CD14-positive monocyte (primary cell): ENCODE measurements at places on chromosomes 12 and 14.

DNA sequence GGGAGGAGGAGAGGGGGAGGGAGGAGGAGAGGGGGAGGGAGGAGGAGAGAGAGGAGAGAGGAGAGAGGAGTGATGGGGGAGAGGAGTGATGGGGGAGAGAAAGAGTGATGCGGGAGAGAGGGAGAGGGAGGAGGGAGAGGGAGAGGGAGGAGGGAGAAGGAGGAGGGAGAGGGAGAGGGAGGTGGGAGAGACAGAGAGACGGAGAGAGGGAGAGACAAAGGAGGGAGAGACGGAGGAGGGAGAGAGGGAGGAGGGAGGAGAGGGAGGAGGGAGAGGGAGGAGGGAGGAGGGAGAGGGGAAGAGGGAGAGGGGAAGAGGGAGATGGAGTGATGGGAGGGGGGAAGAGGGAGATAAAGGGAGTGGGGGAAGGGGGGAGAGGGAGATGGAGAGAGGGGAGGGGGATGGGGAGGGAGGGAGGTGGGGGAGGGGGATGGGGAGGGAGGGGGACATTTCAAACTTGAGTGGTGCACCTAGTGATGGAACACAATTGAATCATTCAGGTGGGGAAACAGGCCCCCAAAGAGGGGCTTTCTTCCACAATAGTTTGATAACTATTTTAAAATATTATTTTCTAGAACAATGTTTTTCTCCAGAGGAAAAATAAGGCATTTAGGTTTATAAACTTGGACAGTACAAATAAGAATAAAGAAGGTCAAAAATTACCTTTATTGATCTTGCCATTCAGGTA, 46.8 kb upstream of the RBM19 start:
- DNase-seq: no peak

- no peak for DNase-seq
Measured at GRCh38 chr12:99386907-99387306, 260.6 kb upstream of the GARIN6 start.

DNA sequence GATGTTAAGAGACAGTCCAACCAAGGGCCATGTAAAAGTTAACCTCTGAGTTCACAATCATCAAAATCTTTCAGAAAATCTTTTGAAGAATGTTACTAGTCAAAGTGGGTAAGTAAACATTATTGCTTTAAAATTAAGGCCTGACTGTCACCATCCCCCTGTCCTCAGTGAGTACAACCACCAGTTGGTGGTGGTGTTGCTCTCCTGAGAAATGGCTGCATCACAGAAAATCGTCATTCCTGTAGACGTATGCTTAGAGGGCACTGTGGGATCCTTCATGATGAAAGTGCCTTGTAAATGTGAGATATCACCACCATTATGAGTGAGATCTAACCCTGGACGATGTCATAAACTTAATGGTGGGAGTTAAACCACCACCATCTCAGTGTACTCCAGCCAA, 451.2 kb downstream of the RPS29 start:
- DNase-seq: no peak

- no peak for DNase-seq
Measured at GRCh38 chr12:93237235-93237915, 140.3 kb upstream of the NUDT4 start.

GRCh38 chr12:127966331-127966730, 300.6 kb upstream of the TMEM132C start:
- DNase-seq: no peak

- peak; percentile 88 for DNase-seq
Measured at GRCh38 chr14:75234173-75235115, 44.2 kb upstream of the FOS start.

GRCh38 chr12:109492371-109492770, 14.9 kb downstream of the UBE3B start:
- no peak for DNase-seq

DNA sequence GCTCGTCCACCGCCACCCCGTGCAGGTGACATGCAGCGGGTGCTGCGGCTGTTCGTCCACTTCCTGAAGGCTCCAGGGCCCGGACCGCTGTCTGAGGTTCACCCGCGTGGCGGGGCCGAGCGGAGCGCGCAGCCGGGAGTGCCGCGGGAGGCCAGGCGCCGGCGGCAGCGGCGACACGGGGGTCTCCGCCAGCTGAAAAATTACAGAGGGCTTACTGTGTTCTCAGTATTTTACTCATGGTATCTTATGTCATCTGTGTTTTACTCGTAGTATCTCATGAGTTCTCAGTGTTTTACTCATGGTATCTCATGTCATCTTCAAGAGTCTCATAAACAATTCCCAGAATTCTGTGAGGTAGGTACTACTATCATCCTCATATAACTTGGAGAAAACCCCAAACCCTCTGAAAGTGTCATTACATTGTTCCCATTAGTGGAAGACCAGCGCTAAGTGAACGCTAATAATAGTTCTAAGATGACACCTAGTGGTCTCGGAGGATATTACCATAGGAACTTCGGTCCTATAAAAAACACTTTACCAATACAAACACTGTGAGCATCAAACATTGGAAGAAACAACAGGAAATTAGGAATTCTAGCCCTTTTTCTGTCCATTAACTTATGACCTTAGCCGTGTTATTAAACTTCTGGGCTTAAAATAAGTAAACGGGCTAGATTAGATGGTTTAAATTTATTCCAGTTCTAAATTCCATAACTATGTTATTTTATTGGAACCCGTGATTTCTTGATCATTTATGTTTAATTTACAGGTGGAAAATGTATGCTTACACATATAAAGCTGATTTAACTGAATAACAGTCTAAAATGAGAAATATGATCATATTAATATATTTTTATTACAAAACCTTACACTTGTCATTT, 32.4 kb downstream of the AK7 start:
- peak; percentile 56 for DNase-seq

DNA sequence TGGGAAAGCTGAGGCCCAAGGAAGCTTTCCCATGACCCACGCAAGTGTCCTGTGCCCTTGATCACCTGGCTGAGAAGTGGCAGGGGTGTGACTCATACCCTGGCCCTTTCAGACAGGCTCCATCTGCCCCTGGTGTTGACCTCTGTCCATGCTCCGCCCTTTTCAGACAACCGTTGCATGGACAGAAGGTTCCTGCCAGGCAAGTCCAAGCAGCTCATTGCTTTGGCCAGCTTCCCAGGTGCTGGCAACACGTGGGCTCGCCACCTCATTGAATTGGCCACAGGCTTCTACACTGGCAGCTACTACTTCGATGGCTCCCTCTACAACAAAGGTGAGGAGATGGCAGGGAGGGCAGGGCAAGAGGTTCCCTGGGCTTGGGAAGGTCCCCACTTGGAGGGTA, 103.5 kb downstream of the WSCD2 start:
- no peak for DNase-seq

DNA sequence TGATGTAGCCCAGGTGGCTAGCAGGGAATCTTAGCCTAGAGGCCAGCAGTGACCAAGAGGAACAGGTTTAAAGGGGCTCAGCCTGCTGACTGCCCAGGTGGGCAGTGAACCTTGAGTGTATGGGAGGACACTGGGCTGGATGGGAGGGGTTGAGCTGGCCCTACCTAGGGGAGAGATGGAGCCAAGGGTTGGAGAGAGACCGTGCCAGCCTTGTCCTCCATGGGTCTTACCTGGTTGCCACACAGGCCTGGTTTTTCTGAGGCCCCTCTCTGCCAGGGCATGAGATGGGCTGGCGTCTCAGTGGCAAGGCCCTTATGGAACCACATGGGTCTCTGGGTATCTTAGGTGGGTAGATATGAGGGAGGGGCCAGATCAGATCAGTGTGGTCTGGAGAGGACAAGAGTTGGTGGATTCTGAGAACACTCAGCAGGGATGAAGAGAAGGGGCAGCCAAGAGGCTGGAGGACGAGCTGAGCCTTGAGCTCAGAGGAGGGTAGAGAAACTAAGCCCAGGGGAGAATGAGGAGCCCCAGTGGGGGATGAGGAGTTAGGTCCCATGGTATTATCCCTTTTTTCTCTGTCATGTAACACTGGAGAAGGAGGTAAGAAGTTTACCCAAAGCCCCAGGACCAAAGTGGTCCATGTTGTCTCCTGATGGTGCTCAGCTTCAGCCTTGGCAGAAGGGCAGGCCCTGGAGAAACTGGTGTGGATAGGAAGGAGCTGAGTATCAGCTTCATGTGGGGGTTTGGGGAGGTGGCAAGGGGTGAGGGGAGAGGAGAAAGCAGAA, 3.7 kb downstream of the GZMB start:
- DNase-seq: no peak

DNA sequence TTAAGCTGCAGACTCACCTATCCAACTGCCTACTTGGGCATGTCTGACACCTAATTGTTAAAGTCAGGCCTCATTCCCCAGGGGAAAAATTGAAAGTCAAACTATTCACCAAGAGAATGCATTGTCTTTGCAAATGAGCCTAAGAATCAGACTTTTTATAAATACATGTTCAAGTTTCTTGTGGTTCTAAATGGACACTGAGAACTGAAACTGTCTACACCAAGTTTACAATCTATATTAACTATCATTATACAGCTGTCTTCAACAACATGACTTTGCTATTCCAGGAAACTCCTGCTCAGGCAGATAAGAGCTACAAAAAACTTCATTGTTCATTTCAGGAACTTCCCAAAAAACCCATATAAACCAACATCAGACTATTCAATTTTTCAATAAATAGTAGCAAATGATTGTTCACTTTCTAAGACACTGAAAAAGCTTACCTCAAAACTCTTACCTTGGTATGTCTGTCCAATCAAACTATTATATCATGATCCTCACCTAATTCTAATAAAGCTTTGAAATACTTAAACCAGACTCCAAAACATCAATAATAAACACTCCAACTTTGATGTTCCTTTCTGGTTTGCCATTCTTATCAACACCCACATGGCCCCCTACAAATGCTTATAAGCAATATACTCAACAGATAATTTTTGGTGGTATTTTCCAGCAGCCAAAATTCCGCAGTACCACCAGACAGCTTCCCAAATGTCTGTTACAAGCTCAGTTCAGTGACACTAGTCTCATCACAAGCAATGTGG, 24.2 kb downstream of the CDK17 start:
- DNase-seq: no peak

DNA sequence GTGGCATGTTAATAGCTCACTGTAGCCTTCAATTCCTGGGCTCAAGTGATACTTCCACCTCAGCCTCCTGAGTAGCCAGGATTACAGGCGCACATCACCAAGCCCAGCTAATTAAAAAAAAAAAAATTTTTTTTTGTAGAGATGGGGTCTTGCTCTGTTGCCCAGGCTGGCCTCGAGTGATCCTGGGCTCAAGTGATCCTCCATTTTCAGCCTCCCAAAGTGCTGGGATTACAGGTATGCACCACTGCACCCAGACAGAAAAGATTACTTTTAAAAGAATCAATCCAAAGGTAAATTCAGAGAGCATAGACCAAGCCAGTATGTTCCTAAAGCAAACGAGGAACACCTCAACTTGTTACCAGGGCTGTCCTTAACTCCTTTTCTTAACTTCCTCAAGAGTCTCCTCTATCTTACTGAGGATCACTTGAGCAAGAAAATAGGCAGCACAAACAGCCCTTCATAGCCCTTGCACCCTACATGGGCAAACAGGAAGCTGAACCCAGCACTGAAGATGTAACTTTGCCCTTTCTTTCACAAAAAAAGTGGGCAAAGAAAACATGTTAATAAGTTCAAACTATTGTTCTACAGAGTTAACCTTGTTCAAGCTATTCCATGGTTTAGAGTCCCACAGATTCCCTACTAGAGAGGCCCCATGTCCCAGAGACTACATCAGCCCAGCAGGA, 11.3 kb downstream of the CS start:
- no peak for DNase-seq

DNA sequence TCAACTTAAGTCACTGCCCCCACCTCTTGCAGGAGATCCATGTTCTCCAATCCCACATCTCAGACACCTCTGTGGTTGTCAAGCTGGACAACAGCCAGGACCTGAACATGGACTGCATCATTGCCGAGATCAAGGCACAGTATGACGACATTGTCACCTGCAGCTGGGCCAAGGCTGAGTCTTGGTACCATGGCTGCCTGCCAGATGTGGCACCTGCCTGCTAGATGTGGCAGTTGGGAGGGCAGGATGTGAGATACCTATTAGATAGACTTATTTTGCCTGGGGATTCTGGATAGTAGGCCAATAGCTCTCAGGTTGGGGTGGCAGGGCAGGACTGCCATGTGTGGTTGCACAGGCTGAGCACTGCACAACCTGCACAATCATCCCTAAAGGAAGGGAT, 7.9 kb upstream of the KRT86 start:
- DNase-seq: no peak

- no peak for DNase-seq
Measured at GRCh38 chr14:55841625-55842024, 261.6 kb downstream of the KTN1 start.

GRCh38 chr12:25977047-25977446, 18.6 kb downstream of the RASSF8 start:
- DNase-seq: no peak

DNA sequence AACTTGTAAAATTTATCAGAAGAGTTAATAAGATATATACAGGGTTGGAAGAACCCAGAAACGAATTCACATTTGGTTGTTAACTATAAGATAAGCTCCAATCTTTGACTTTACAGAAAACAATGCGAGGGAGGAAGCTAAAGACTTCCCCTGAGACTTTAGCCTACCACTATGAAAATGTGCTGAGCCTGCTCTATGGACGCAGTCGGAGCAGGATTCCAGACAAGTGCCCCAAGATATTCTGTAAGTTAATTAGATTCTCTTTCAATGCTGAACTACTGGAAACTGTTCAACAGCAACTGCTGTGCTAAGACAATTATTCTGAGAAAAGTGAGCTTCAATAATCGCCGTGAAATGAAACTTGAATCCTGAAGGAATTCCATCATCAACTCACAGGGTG, 8.3 kb upstream of the LRRC10 start:
- no peak for DNase-seq

DNA sequence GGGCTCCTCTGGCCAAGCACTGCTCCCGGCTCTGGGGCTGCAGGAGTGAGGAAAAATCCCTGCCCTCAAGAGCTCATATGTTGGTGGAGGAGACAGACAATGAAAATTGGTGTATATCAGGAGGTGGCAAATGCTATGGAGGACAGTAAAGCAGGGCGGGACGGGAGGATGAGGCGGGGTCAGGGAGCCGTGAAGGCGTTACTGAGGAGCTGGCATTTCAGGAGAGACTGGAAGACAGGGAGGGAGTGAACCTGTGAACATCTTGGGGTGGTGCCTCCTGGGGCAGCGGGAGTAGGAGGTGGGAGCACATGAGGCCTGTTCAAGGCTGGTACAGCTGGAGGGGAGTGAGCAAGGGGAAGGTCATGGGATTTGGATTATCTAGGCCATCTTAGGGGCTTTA, 26.6 kb downstream of the TSPAN9 start:
- DNase-seq: no peak

GRCh38 chr14:92651758-92652406, 96.5 kb downstream of the LGMN start:
- peak; percentile 80 for DNase-seq

GRCh38 chr12:120061575-120062214, 54.9 kb downstream of the RAB35 start:
- DNase-seq: no peak

- DNase-seq: no peak
Measured at GRCh38 chr12:132142679-132143335, 1.3 kb downstream of the DDX51 start.

- DNase-seq: no peak
Measured at GRCh38 chr12:5783289-5783920, 161.7 kb downstream of the ANO2 start.

GRCh38 chr12:84911271-84912197, 1.1 kb downstream of the SLC6A15 start:
- peak; percentile 2 for DNase-seq
